ENCODE measurements at places on chromosomes 12 and 14.

- no peak for DNase-seq
These were observed 238.8 kb upstream of the SFSWAP start for GRCh38 chr12:131471946-131472732.

- DNase-seq, result peak; percentile 39
These were observed 5.6 kb downstream of the SIX1 start for GRCh38 chr14:60643463-60644314.

DNA sequence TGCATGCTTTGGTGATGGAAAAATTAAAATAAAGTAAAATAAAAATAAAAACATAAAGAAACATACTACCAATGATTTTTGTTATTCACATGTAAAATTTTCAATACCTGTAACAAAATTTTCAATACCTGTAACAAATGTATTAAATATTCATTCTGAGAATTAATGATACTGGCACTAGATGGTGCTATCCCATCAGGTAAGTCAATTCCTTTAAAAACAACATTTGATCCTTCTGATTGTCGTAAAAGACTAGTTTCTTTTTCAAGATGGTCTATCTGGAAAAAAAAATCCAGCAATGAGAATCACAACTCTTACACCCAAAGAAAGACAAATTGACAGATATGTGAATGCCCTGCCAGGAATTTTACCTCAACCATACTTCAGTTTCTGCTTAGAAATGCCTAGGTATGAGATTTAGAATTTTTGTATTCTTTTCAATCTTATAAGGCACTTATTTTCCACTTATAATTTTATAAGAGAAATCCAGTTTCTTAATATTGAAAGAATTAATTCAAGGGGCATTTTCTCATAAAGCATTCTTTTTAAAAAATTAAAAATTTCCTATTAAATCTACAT is 30.7 kb downstream of the CEP290 start:
- DNase-seq, result no peak

- DNase-seq, result no peak
These were observed 37.3 kb upstream of the EML1 start for GRCh38 chr14:99755629-99756603.

- no peak for DNase-seq
These were observed 1512.4 kb upstream of the FLRT2 start for GRCh38 chr14:84017495-84017894.

GRCh38 chr12:24711056-24712008 is 237.6 kb downstream of the BCAT1 start:
- no peak for DNase-seq

DNA sequence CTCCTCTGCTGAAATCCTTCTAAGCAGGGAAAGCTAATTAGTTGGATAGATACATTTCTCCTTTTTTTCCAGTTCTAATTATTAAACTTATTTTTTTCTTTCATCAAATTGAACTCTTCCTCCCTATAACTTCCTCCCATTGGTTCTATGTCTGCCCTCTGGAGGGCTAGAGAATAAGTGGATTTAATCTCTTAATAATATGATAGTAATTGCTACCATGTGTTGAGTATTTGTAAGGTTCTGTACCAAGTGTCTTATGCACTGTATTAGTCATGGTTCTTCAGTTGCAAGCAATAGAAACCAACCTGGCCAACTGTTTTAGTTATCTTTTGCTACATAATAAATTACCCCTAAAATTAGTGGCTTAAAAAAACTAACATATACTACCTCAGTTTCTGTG is 190.5 kb upstream of the PLXNC1 start:
- no peak for DNase-seq

GRCh38 chr12:102484017-102484416 is 3.7 kb upstream of the IGF1 start:
- no peak for DNase-seq

DNA sequence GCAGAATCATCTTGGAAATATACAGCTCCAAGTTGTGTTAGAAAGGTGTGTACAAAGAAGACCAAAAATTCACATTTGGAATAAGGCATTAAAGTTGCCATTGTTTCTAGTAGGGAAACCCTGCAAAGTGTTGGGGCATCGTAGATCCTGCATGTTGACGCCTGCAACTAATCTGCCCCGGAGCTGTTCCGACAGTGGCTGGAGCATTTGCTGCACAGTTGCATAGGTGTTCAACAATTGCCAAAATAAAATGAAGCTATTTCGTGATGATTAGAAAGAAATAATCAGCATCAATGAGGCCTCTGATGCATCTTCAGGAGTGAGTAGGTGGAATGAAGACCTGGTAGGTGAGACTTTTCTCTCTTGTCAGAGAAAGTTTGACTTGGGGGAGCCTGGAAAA is 47.3 kb downstream of the DAD1 start:
- no peak for DNase-seq

DNA sequence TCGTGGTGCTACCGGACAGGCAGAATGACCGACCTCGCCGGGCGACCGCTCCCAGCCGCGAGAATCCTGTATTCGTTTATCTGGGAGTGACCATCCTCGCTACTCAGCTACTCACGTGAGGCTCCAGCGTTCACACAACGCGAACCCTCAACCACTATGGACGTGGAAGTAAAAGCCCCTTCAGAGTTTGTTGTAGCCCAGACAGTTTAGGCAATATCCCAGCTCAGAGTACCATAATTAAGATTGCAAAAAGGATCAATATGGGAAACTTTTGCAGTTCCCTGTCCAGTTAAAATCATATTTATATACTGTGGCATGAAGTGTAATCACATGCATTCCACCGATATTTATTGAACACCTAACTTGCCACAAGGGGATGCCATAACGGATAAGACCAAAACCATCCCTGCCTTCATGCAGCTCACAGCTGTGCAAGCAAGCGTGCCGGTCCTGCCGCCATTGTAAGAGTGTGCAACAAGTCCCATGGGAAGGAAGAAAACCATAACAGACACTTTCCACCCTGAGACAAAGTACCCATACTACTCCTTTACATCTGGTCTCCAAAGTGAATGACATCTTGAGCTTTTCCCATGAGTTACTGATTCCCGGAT is 938 bp upstream of the MAX start:
- DNase-seq, result no peak

GRCh38 chr12:59151243-59151642 is 230.9 kb upstream of the LRIG3 start:
- no peak for DNase-seq

DNA sequence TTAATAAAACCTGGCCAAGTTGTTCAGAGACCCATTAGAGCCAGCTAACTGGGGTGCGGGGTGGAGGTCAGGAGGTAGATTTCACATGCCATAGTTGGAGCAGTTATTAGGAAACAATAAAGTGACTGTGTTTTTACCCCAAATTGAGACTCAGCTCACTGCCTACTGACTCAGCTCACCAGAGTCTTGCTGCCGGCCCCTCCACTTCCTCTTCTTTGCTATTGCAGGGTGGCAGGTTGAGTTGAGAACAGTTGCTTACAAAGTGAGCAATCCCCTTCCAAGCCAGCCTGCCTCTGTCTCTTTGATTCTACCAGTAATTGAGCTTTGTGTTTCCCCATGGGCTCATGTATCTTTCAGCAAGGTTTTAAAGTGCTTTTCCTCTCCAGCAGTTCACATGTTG is 12.9 kb downstream of the ST8SIA1 start:
- DNase-seq, result no peak

DNA sequence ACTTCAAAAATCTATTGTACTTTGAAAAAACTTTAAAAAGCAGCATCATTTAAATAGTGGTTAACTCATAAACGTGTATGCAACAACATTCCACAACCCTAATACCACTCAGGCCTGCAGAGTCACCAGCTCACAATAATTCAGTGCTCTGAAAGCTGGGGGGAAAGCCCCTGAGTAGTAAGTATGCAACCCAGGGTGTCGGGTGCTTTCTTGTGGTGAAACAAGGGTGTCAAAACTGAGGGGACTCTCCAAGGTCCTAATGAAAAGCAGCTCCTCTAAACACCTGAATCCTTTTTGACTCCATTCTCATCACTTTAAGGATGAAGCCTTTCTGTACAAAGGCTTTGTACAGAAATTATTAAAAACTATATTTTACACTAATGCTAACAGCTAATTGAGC is 33.7 kb downstream of the FGFR1OP2 start:
- DNase-seq, result no peak

DNA sequence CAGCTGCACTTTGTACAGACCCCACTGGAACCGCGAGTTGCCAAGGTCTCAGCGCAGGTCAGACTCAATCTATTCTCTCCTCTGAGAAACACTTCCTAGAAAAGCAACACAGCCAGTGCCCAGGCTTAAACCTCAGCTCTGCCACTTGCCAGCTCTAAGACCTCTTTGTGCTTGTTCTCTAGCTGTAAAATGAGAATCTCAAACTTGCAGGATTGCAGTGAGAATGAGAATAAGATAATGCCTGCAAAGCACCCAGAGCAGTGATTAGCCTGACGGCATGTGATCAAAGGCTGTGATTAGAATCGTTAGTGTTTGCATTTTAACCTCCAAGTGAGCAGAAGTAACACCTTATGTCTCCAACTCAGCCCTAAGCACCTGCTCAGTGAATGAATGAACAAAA is 21.3 kb downstream of the ANO2 start:
- no peak for DNase-seq

DNA sequence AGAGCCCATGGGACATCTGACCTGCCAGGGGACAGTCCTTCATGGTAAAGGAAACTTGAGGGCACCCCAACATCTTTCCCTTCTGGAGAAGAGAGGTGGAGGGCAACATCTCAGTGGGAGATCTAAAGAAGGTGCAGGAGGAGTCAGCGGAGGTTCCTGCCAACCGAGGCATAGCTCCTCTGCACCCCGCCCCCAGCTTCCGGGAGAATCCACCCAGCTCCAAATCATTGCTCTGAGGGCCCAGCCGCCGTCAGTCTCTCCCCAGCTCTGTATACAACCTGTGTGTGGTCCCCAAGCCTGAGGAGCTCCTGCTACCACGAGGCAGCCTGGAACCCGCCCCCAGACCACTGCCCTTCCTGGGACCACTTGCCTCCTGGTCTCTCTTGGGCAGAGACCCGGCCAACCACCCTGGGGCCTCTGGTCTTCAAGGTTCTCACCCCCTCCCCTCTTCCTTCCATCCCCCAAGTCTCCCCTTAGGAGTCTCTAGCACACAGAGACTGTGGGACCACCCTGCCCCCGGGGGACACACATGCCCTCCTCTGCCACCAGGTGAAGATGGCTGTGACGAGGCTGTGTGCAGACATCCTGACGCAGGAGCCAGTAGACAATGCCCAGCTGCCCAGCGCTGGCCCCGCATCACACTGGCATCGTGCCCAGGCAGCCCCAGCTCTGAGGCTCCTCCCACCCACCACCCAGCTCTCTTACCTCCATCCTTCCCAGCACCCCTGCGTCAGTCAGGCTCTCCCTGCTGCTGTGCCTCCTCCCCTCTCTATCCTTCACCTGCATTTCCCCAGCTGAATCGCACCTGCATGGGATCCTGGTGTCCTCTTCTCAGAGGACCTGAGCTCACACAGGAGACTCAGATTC is 13.0 kb upstream of the NUDT14 start:
- no peak for DNase-seq

DNA sequence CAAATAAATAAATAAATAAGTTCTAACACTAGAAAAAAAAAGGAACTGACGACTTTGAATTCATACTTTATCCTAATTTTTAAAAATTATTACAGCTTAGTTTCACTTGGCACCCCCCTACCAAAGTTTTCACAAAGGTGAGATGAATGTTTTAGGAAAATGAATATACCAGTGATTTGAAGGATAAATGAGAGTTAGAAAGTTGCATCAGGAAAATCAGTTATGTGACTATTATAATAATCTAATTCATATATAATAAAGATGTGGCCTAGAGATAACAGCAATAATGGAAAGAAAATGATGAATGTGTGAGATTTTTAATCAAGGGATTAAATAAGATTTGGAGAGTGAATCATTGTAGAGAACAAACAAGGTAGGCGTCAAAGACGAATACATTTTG is 103.0 kb upstream of the RAP1B start:
- DNase-seq, result no peak

DNA sequence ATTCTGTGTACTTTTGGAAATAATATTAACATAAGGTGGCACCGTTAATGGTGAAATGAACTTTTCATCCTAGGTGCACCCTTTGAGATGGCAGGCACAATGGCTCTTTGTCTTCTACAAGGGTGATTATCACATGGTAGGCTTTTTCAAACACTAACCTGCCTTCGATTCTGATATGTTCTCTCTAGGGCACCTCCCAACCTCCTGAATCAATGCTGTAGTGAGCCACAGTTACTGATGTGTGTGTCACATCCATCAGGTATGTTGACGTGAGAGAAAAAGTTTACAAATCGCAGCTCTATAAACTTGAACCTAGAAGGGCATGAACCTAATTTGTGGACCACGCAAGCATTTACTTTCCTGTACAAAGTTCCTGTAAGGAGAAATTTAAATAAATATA is 25.4 kb downstream of the PDE3A start:
- DNase-seq, result no peak

DNA sequence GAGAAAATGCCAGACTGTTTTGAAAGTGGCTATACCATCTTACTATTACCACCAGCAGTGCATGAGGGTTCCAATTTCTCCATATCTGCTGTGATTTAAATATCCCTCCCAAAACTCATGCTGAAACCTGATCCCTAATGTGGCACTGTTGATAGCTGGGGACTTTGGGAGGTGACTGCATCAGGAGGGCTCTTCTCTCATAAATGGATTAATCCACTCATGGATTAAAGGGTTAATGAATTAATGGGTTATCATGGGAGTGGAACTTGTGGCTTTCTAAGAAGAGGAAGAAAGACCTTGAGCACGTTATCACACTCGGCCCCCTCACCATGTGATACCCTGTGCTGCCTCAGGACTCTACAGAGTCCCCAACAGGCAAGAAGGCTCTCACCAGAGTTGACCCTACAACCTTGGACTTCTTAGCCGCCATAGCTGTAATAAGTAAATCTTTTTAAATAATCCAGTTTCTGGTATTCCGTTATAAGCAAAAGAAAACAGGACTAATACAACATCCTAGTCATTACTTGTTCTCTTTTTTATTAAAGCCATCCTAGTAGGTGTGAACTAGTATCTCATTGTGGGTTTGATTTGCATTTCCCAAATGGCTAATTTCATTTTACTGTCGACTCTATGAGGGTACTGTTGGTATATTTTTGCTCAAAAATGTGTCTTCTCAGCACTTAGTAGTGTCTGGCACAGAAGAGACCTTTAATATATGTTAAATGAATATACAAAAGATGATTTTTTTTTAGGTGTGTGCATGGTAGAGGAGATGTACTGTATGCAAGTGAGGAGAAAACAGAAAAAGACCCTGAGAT is 14.3 kb downstream of the PPP1R12A start:
- no peak for DNase-seq

GRCh38 chr14:102539544-102540314 is 30.2 kb upstream of the ANKRD9 start:
- no peak for DNase-seq

DNA sequence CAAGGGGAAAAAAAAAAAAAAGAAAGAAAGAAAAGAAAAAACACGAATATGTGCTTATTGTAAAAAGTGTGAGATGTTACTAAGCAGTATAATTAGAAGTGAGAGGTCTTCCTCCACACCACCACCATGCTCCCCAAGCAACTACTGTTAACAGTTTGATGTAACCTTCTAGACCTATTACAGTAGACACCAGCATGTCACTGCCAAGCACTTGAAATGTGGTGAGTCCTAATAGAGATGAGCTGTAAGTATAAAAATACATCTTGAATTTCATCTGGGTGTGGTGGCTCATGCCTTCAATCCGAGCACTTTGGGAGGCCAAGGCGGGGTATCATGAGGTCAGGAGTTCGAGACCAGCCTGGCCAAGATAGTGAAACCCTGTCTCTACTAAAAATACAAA is 8.1 kb upstream of the SNRNP35 start:
- no peak for DNase-seq
